ENCODE measurements at places on chromosomes 5 and 9. TPM values are rescaled to one million over a fixed set of nuclear protein-coding genes. Genes with fewer than 3 reads are reported as not detected.

Gene MACIR
- total RNA-seq = 12.0 TPM

Gene PCDHGC4
- total RNA-seq = 2.5 TPM

Gene TMEM245
- total RNA-seq = 34.5 TPM

Gene CCNI2
- total RNA-seq = not detected

Gene GLRA1
- not detected for total RNA-seq

Gene TRIM36
- total RNA-seq = 2.4 TPM

Gene FLT4
- 203 TPM for total RNA-seq

Gene IGIP
- 3.0 TPM for total RNA-seq

Gene ANXA1
- 682 TPM for total RNA-seq

Gene SHC3
- 7.3 TPM for total RNA-seq

Gene SLC4A9
- total RNA-seq = 0.06 TPM

Gene RLN1
- not detected for total RNA-seq

Gene TMEFF1
- total RNA-seq = 35.1 TPM

Gene IFNE
- total RNA-seq = 0.39 TPM

Gene CERT1
- total RNA-seq = 20.1 TPM

Gene UGT3A1
- total RNA-seq = not detected

Gene CLPTM1L
- 173 TPM for total RNA-seq
